ENCODE measurements at places on chromosomes 12 and 14.

- no peak for DNase-seq
These were observed 26.7 kb downstream of the GTF2A1 start for GRCh38 chr14:81193924-81194633.

GRCh38 chr14:50814161-50814560, 16.8 kb downstream of the NIN start:
- DNase-seq = no peak

DNA sequence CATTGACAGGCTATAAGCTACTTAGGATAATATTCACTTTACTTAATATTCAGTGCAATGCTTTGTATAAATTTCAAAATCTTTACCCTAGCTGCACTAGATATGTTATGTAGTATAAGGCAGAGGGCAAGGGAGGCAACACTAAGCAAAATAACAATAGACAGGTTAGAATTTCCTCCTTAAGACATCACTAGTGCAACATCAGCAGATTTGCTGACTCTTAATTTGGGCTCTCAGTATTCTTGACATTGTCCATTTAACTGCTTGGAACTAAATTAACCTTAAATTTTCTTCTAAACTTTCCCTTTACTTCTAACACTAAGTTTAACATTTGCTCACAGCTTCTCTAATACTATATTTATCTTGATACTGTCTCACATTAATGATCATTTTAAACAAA, 273.9 kb downstream of the DIO2 start:
- no peak for DNase-seq

GRCh38 chr14:71320734-71321573, 413.7 kb downstream of the PCNX1 start:
- peak; percentile 54 for DNase-seq

DNA sequence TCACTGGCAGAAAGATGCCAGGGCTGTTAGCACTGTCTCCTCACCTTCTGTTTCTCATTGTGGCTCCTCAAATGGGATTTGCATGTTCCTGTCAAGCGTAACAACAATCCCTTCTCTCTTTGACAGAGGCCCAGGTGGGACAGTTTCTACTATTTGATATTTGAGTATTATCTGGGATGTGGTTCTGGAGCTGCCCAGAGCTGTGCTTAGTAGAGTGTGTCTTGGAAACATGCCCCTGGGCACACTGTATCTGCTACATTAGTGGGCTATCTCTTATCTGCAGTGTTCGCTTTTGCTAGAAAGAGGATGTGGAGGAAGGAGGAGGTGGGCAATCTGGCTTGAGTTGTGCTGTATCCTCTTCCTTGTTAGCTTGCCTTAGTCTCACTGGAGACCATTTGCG, 3.8 kb upstream of the ACADS start:
- DNase-seq = no peak

DNA sequence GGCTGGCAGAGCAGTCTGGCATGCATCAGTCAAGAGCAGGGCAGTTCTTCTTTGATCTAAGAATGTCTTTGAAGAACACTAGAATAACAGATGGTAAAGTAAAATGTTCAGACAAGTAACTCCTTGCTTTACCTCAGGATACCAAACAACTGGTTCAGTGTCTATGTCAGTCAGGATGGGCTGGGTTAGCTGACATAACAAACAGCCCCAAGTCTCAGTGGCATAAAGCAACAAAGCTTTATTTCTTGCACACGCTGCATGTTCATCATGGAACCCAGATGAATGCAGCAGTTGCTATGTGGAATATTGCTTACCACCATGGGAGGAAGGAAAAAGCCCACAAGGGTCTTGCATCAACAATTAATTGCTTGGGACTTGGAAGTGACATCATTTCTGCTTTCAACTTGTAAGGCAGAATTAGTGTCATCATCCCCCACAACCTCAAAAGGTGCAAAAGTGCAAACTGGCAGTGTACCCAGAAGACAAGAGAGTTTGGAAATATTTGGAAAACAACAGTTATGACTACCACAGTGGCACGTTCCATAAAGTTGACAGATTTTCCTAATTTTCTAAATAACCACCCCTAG, 21.2 kb downstream of the GPRC5D start:
- DNase-seq = no peak

- DNase-seq = peak; percentile 10
These were observed 65.9 kb upstream of the OTOGL start for GRCh38 chr12:80033448-80033847.

- DNase-seq = no peak
These were observed 19.5 kb downstream of the SPPL3 start for GRCh38 chr12:120884644-120885043.

DNA sequence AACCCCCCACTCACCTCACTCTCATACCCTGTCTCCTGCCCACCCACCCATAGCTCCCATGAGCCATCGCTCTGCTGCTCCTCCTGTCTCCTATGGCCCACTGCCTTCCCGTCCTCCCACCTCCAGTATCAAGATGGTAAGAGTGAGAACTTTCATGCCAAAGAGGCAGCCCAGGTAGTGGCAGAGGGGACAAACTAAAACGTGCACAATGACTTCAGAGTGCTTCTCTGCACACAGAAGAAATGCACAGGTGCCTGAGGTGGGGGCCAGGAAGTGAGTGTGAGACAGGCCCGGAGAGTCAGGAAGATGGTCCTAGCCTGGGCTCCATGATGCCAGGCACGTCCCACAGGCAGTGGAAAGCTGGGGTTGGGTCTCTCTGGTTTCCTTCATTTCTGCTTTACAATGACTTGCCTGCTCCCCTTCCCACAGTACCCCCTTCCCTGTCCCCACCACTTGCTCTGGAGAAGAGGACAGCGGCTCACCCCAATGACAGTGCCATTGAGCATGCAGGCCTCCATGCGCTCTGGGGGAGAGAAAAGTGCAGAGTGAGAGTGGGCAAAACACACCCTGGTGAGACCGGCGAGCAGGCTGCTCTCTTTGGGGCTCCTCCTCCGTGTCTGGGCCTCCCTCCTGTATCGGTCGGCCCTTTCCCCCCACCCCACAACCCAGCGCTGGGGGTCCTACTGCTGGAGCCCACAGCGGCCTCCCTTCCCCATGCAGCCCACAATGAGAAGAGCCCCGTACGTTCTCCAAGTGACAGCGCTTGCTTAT, 22.8 kb upstream of the ANO2 start:
- DNase-seq = no peak

Measured in Ammon's horn (tissue), 1 donor.